T-helper 2 cell treated with Interferon-gamma antibody and Interleukin-4, amounts not matched to agents 5 μg/mL and 100 μg/mL, for 36 hours (primary cell): ENCODE measurements at places on chromosomes 6 and 20.

GRCh38 chr6:96613291-96613999 lies 50.5 kb downstream of the FHL5 start:
- DNase-seq, result no peak

DNA sequence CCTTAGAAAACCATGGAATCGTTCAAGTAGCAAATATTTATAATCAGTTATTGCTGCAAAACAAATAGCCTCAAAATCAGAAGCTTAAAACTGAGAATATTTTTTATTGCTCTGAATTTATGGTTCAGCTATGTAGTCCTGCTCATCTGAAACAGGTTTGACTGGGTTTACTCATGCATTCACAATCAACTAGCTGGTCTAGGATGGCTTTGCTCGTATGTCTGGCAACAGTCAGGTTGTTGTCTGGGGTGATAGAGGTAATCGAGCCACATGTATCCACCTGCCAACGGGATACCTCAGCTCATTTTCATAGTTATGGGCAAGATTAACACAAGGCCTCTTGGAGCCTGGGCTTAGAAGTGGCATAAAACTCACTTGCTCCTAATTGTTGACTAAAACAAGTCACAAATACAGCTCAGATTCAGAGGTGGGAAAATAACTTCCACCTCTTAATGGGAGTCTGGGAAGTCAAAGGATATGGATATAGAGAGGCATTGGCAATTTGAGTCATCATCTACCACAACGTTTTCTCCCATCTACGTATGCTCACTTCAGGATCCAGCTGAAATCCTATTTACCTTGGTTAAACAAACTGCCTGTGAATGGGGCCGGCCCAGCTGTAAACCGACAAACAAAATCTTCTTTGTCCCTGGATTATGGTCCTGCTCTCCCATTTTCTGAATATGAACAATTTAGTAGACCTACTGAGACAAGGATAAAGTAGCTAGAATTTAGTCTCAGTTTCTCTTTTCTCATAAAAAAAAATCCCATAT lies 54.5 kb upstream of the TENT5A start:
- DNase-seq, result no peak

- no peak for DNase-seq
These were observed 7.8 kb upstream of the C2 start for GRCh38 chr6:31919624-31920303.

DNA sequence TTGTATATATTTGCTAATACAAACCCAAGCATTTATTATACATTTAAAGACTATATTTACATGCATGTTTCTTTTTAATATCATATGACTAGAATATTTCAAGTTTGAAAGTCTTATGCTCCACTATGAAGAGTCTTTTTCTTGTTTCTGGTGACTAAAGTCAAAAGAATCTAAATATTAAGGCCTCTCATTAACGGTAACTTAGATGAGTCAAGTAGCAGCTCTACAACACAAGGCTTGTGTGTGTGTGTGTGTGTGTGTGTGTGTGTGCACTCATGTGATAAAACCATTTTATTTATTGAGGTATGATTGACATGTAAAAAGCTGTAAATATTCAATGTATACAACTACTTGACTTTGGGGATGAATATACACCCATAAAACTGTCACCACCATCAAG lies 275.6 kb downstream of the TFAP2B start:
- DNase-seq, result no peak

DNA sequence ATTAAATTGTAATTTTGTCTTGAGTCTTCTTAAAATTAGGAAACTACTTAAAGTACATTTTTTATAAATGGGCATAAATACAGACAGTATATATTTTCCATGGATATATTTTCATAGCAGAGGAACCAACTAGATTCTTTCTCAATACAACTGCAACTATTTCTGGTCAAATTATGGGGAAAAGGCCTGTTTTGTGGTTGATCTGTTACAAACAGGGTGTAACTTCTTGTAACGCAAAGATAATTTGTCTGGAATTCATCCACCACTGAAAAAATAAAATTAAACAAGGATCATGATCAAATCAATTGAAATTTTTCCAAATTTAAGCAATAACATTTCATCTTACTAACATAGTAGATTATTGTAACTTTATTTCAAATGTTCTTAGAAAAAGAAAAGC lies 67.2 kb upstream of the RNF146 start:
- DNase-seq, result no peak

DNA sequence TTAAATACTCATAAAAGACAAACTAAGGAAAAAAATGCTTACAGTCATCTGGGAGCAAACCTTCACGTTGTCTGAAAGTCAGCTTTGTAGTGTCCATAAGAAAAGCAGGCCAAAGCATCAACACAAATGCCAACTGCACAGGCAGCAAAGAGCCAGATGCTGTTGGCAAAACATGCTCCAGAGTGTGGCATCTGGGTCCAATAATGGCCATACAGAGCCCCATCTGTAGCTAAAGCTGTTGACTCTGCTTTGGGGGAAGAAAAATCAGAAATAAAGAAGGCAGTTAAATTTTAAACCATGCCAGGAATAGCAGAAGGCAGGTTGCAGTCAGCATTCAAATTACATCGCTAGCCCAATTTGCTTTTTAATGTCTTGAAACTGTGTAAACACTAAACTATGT lies 776.3 kb downstream of the EYS start:
- no peak for DNase-seq

GRCh38 chr6:128139519-128139918 lies 238.7 kb upstream of the THEMIS start:
- DNase-seq, result no peak

DNA sequence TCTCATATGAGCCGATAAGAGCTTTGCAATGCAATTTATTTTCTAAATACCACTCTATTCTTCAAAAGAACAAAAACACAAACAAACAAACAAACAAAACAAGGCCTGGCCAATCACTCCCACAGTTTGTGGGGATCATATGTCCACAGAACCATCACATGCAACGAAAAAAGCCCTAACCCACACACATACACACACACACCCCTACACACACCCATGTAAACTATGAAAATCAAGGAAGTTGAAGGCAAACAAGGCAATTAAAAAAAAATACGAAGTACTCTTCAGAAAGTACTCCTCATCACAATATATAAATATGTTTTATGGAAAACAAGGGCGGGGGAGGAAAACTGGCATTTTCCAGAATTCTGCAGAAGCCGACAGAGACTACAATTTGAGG lies 66.2 kb upstream of the PTGIS start:
- DNase-seq, result no peak

GRCh38 chr20:31590717-31591225 lies 14.3 kb upstream of the ID1 start:
- DNase-seq, result no peak

- DNase-seq, result no peak
These were observed 123.0 kb upstream of the SNX9 start for GRCh38 chr6:157699777-157700636.

- no peak for DNase-seq
These were observed 135.9 kb upstream of the SOX4 start for GRCh38 chr6:21457647-21458046.

DNA sequence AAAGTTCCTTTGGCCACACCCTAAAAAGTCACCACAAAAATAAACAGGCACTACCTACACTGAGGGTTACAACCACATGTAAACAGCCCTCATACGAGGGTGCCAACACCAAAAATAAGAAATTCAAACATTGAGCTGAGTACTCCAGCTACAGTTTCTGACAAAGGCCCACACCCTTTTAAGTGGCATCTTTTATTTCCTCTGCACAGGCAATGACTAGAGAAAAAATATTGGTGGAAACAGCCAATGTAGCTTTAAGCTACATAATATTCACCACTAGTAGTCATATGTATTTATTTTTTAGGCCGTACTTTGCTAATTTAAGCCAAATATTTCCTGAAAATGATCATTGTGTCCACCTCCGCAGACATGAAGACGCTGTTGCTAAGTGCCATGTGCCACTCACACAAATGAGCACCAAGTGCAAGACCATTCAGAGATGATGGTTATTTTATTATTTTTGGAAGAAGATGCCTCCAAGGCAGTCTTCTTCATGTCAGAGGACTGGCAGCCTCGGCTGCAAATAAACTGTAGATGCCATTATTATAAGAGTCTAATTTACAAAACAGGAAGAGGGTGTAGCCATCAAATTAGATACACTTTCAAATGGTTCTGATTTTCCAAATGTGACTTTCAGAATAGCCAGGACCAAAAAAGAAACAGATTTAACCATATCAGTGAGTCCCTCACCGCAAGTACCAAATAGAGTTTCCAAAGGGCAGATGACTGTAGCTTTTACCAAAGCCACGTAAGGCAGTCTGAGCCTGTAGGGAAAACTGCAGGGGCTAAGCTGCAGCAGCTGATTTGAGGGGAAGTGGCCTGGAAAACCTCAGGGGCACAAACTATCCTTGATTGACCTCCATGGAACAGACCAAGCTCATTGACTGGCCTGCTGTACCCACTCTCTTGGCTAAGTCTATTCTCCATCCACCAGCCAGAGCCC lies 13.4 kb downstream of the CYP24A1 start:
- DNase-seq, result no peak

GRCh38 chr6:157556144-157556645 lies 175.2 kb downstream of the ZDHHC14 start:
- DNase-seq, result no peak

DNA sequence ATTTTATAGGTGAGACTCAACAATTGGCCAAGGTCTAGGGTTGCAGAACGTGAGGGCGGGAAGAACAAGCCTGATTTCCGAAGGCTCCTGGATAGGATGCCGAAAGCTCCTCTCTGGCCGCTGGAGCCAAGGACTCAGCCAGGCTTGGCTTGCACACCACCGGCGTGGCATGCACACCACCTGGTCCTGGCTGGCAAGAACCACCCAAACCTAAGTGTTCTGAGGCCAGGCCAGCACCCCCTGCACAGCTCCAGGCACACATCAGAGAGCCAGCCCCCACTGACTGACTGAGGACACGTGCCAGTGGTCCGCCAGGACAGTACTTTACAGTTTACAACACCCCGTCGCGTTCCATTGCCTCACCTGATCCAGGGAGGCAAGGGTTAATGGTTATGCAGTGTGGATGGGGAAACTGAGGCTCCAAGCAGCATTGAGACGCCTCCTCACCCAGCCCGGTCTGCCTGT lies 414 bp downstream of the TGM2 start:
- no peak for DNase-seq

- no peak for DNase-seq
These were observed 43.1 kb upstream of the UNC93A start for GRCh38 chr6:167247814-167248595.

GRCh38 chr6:34027445-34027936 lies 118.4 kb downstream of the GRM4 start:
- DNase-seq, result peak; percentile 29

DNA sequence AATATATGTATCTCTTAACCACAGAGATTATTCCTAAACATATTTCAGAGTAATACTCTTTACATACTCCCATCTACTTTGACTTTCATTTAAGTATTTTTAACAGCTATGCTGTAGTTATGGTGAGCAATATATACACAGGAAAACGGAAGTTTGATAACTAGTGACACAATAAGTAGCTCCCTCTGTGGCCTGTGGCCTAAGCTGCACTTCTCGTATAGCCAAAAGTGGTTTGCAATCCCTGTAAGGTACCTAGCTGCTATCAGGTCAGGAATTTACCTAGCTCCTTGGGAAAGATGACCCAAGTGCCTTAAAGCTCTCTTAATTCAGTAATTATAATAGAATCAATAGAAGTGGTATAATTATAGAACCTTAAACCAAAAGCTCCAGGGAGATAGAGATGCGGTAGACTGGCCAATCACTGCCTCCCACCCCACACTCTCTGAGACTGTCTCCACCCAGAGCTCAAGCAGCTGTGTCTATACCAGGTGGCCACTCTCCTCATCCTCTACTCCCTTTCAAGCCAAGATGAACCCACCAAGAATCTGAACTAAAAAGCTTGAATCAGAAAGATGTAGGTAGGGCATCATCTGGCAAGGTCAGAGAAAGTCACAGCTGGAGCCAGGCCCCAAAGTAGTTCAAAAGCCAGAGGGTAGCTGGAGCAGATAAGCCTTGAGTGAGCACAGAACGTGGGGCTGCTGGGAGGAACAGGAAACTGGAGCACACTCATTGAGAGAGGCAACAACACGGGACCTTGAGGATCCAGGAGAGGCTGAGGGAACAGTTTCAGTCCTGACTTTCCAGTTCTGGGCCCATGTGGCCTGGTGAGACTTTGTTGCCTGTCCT lies 84.9 kb upstream of the ASF1A start:
- DNase-seq, result no peak

GRCh38 chr20:1368448-1369199 lies 24.2 kb downstream of the FKBP1A start:
- no peak for DNase-seq

DNA sequence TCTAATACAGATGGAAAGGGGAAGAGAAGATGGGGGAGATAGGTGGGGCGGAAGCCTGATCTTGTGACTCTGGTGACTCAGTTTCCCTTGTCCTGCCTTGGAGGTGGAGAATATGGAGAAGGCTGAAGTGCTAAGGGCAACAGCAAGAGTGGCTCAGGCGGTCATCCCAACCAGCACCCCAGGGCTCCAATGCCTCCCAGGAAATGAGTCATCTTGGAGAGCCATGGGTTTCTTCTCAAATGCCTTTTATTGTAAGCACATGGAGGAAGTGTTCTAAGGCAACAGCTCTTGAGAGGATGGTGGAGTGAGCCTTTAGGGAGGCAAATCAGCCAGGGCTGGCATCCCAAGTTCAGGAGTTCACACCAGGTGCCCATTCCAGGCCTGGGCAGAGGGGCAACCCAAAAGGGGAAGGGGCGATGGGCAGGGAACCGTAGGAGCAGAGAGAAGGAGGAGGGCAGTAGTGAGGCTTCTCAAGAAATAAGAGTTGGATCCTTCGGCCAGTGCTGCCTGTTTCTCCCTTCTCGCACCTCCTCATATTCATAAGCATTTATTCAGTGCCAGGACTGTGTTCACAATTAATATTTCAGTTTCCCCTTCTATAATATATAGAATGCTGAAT lies 13.2 kb upstream of the AHCY start:
- no peak for DNase-seq

- DNase-seq, result no peak
These were observed 88.4 kb downstream of the VEGFA start for GRCh38 chr6:43858161-43859153.

DNA sequence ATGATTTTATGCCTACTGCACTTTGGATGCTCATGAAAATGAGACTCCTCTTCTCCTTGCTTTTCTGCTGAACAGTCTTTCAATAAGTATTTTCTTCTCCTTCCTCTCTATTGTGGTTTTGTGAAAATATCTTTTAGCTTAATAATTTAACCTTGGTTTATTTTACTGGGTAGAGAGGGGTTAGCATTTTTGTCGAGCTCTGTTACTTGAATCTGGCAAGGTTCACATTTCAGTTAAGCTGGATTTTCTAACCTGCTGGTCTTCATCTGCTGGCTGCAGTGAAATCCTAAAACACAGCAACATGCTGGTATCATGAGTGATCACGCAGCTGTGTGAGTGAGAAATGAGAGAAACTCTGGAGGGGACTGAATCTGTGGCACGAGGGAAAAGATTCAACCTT lies 222.7 kb upstream of the NOX3 start:
- no peak for DNase-seq

GRCh38 chr20:45011108-45011526 lies 44.8 kb downstream of the STK4 start:
- no peak for DNase-seq

DNA sequence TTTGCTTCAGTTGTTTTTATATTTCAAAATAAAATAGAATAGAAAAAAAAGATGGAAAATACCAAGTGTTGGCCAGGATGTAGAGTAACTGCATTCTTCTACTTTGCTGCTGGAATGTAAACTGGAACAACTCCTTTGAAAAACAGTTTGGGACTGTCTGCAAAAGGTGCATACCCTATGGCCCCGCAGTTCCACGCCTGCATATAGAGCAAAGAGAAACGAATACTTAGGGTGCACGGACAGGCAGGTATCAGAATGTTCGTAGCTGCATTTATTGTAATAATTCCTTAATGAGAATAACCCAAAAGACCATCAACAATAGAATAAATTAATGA lies 603 bp upstream of the RAB23 start:
- DNase-seq, result no peak

GRCh38 chr6:1738558-1739081 lies 128.9 kb downstream of the FOXC1 start:
- no peak for DNase-seq
